ENCODE measurements at places on chromosomes 1 and 21.

GRCh38 chr1:54567961-54568360, 19.9 kb downstream of the ACOT11 start:
- peak; percentile 58 for DNase-seq

DNA sequence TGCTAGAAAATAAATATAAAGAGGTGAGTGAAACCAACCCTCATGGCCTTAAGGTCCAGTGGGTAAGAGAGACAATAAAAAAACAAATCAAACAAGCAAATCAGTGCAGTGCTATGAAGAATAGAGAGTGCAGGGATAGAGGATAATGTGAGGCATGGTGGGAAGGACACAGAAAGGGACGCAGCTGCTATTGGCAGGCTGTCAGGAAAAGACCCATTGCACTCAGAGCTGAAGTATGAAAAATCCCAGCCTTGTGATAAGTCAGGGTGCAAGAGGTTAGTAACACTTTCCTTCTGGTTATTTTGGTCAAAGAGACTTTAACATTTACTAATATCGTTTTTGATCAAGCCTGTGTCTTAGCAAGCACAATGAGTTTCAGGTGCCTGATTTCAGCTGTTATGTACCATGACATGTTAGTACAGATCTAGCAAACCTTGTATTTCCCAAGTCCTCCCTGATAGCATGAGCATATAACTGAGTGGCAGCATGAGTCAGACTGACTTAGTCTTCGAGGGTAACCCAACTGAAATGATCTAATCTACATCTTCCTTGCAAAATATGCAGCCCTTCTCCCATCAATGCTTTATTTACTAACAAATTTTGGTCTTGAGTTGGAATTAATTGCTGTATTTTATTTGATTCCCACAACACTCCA, 31.7 kb downstream of the CHML start:
- DNase-seq, result no peak

- no peak for DNase-seq
Measured at GRCh38 chr1:47765236-47765635, 231.9 kb downstream of the TRABD2B start.

- no peak for DNase-seq
Measured at GRCh38 chr1:81878538-81878937, 77.8 kb downstream of the ADGRL2 start.

- DNase-seq, result no peak
Measured at GRCh38 chr1:19204446-19205266, 5.4 kb downstream of the UBR4 start.

DNA sequence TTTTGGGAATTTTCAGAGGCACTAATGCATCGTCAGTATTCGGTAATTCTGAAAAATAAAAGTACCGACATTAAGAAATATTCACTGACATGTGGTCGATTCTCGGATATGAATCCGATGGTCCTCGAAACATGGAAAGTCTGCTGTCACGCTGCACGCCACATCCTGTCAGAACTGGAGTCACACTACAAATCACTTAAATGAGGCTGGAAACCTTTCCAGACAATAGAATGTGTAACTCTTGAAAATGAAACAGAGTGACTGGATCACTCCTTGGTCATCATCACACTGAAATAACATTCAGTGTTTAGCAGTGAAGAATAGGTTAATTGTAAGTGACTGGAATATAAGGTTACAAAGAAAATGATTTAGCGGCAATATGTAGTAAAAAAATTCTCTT, 620.1 kb upstream of the ADAMTS5 start:
- no peak for DNase-seq

DNA sequence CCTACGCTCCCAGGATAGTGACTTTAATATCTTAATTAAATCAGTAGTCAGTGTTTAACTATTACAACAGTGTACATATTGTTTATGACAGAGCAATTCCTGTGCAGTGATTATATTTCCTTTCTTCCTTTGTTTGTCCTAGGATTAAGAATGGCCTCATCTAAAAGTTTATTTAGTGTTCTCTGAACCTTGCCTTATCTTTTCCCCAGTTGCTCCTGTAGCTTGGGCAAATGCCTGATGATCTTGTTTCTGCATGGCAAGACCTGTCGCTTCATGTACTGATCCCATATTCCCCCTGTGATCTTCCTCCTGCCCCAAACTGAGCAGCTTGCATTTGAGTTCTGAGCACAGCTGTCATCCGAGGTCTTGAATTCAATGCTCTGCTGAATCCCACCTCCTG, 69.1 kb upstream of the STUM start:
- DNase-seq, result no peak
